ENCODE measurements at places on chromosomes 5 and 9.
A peak's percentile ranks its signal among the peaks of the same experiment; 100 is the strongest.

- no peak for DNase-seq
Observed at GRCh38 chr5:93141969-93142368, 439.1 kb downstream of the NR2F1-AS1 start.

DNA sequence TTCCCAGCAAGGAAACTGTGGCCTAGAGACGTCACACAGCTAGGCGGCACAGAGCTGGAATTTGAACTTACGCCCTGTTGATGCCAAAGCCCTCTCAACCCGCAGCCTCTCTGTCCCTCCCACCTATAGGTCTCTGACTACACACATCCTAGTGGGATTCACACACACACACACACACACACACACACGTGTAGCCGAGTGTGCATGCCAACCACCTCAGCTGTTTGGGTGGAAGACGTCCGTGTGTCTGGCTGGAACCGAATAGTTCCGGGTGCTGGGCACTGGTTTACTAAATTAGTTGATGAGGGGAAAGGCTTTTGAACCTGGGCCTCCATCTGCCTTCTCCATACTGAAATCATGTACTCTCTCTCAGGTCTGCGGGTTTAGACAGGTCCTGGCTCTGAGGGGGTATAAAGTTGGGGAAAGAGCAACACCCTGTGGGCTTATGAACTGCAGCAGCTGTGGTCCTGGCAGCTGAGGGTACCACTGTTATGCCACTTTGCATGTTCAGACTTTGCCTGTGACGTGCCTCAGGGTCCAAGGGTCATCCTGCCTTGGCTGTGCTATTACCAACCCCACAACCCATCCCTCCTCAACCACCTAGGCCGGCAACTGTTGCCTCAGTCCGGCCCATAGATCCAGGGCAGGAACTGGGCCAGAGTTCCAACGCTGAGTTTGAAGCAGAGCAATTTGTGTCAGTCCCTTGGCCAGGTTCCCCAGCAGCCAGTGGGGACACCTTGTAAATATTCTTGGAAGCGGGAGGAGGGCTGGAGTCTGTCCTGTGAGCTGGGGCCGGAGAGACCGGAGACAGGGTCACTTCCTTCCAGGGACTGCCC is 50.5 kb downstream of the PSD2 start:
- DNase-seq = no peak

GRCh38 chr9:85425153-85425611 is 316.6 kb downstream of the AGTPBP1 start:
- DNase-seq = no peak

- DNase-seq = peak; percentile 21
Observed at GRCh38 chr5:33441241-33442177, 744 bp downstream of the TARS1 start.

- no peak for DNase-seq
Observed at GRCh38 chr5:40397091-40397490, 282.6 kb upstream of the PTGER4 start.

DNA sequence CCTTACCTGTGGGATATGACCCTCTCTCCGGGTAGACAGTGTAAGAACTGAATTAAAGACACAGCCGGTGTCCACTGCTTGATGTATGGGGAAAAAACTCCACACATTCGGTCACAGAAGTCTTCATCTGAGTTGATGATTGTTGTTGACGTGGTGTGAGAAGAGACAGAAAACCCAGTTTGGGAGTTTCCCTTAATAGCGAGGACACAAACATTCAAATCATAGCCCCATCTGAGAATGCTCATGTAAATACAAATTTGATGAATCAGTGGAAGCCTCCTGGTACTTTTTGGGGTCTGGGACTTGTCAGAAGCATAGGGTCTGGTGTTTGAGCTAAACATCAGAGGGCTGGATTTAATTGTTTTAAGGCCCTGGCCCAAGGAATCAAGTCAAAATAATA is 11.0 kb downstream of the HAVCR1 start:
- no peak for DNase-seq

GRCh38 chr5:170630226-170630625 is 126.4 kb downstream of the KCNIP1 start:
- DNase-seq = no peak

DNA sequence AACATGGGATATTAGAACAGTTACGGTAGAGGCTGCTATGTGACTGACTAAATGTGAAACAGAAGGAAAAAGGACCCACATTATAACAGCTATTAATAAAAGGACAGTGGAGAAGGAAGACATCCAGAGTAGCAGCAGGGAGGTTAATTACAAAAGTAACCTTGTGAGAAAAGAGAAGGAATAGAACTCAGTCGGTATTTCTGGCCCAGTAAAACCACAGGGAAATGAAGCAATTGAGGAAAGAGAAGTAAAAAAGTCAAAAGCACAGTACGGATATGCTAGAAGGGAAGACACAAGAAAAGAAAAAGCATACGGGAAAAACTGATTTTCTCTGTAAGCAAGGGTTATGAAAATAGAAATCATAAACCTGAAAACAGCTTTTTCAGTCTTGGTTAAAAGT is 164.7 kb downstream of the RFX3 start:
- DNase-seq = no peak

DNA sequence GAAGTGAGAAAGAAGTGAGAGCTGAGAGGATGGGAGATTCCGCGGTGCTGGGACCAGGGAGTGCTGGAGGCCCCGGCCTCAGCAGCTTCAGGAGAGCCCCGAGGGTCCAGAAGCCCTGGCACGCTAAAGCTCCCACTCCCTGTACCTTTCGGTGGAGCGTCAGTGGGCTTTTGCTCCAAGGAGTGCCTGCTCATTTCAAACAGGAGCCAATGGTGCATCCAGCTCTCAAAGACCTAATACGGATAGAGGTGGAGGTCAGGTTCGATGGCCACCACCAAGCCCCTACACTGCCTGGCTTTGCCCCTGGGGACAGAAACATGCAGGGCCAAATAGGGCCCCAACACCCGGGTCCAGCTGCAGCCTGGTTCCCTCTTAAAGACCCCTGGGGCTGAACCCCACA is 8.2 kb downstream of the CD74 start:
- DNase-seq = no peak

- no peak for DNase-seq
Observed at GRCh38 chr5:104821606-104822005, 1259.0 kb upstream of the NUDT12 start.

DNA sequence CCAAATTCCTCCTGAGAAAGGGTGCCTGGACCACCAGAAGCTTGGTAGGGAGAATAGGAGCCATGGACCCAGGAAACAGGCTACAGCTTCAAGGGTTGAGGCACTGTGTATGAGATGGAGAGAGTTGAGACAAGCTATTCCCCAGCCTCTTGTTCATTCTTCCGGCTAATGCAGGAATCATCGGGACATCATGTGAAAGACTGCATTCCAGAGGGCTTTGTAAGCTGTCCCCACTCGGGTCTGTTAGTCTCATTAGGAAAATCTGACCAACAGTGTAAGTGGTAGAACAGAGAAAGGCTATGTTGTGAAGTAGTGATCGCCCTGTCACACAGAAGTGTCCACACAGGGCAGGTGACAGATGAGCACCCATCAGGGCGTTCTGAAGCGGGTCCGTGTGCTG is 81.4 kb downstream of the GABBR2 start:
- peak; percentile 40 for DNase-seq

DNA sequence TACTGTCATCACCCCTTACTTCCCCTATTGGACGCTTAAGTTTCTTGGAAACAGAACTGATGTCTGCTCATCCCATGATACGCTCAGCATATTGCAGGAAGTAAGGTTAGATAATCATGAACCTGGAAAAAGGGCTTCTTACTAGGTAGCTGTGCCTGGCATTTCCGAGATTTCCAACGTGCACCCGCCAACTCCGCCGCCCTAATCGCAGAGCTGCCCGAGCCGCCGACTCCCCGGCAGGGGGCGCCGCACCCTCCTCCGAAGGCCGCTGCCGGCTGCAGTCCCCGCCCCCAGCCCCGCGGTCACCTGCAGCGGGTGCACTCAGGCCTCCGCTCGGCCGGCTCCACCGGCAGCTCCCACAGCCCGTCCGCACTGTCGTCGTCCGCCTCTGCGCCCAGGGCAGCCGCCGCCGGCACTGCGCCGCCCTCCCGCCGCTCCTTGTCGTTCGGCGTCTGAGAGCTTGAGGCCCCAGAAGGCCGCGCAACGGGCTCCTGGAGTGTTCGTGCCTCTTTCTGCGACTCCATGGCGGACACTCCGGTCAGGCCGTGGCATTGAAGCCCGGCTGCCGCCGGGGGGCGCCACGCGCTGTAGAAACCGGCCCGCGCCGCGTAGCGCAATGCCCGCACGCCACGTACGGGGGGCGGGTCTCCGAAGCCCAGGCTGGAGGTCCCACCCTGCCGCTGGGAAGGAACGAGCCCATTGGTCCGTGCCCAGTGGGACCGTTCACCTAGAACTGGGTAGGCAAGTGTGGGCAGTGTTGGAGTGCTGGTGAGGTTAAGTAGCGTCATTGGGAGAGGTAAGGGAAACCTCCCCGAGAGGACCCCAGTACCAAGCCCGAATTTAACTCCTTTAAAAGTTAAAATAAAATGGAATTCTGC is at the start of gene DTWD2:
Gene DTWD2, minus strand, starts transcription at position 560 of the 878 bp plus-strand sequence. Its CDS starts 36 bp downstream, at position 524.
- peak; percentile 56 for DNase-seq

DNA sequence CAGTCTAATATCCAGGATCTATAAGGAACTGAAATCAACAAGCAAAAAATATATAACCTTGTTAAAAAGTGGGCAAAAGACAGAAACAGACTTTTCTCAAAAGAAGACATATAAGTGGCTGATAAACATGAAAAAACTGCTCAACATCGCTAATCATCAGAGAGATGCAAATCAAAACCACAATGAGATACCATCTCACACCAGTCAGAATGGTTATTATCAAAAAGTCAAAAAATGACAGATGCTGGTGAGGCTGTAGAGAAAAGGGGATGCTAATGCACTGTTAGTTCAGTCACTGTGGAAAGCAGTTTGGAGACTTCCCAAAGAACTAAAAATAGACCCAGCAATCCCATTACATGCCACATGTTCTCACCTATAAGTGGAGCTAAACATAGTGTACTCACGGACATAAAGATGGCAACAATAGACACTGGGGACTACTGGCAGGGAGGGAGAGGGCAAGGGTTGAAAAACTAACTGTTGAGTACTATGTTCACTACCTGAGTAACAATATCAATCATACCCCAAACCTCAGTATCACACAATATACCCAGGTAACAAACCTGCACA is 11.7 kb upstream of the TSSK1B start:
- DNase-seq = no peak

GRCh38 chr5:80147119-80147815 is 108.6 kb downstream of the SERINC5 start:
- DNase-seq = no peak

- no peak for DNase-seq
Observed at GRCh38 chr5:177358370-177358819, 671 bp downstream of the RGS14 start.

DNA sequence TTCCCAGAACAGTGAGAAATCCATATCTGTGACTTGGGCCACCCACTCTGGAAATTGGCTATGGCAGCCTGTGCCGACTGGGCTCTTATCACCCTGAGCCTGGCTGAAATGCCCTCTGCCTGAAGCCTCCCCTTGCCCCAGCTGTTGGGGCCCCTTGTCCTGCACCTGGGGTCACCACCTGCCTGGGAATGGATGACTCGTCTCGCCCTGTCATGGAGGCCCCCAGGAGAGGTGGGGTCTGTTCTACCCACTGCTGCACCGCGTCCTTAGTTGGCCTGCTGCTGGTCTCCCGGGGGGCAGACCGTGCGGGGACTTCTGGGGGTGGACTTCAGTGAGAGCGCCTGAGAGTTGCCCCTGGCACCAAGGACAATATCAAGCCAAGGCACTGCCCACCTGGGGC is 46.6 kb upstream of the COL5A1 start:
- DNase-seq = no peak

GRCh38 chr9:121386442-121387175 is 16.6 kb upstream of the STOM start:
- no peak for DNase-seq

- no peak for DNase-seq
Observed at GRCh38 chr5:43245724-43246385, 53.8 kb downstream of the NIM1K start.

DNA sequence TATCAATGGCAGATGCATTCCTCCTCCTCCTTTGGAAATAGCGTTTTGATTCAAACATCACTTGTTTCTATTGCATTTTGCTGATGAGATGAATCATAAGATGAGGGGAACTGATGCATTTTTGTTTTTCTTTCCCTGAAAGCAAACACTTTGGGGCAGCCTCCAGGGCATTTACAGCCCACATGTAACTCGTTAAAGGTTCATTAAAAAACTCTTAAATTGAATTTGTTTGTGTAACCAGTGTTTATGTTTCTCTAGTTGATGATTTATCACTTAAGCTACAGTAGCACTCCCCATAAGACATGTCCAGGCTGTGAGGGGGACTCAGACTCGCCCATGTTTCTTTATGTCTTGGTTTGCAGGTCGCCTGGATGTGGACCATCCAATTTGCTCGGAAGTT is 246.1 kb upstream of the ANKH start:
- no peak for DNase-seq

Data from GM04503 (cell line).